ENCODE measurements at places on chromosomes 6 and 20.
A peak's percentile ranks its signal among the peaks of the same experiment; 100 is the strongest.

DNA sequence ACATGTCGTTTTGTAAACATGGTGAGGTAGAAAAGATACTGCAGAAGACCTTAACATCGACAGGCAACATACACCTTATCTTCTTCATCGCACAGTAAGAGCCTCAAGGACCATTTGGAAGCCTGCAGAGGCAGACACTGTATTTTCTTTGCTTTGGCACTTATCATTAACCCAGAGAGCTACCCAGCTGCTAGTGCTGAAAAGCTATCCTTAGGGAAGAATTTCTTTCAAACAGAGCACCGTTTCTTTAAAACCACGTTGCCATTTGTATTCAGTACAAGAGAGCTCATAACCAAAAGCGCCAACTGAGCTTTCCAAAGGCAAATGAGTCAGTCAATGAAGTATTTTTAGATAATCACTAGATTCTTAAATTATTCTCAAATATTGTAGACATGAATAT, 306.6 kb downstream of the EPM2A start:
- DNase-seq: no peak

DNA sequence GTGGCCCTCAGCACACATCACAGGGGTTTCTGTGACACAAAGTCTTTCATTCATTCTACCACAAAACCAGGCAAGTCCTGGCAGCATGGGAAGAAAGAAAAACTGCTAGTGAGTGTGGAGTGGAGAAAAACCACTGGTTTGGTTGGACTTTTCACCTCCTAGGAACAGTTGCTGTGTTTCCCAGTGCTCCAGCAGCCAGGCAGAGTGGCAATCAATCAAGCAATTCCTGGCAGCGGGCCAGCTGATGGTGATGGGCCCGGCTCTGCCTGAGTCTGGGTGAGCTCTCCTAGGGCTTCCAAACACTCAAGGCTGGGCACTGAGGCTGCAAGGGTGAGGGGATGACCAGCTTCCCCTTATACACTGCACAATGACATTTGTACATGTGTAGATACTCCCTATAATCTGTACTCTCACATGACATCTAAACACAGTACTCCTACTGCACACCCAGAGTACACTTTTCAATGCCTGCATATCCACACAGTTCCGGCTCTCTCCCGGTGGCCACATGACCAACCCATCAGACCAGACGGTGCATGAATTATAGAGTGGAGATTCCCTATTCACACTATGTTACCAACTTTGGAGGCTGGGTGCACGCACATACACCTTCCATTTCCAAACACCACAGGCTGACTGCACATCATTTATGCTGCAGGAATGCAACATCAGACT, 156.6 kb downstream of the UNC5CL start:
- DNase-seq: no peak

- no peak for DNase-seq
Measured at GRCh38 chr6:145073811-145074210, 661.5 kb downstream of the EPM2A start.

- DNase-seq: no peak
Measured at GRCh38 chr6:107319906-107320530, 139.3 kb downstream of the PDSS2 start.

DNA sequence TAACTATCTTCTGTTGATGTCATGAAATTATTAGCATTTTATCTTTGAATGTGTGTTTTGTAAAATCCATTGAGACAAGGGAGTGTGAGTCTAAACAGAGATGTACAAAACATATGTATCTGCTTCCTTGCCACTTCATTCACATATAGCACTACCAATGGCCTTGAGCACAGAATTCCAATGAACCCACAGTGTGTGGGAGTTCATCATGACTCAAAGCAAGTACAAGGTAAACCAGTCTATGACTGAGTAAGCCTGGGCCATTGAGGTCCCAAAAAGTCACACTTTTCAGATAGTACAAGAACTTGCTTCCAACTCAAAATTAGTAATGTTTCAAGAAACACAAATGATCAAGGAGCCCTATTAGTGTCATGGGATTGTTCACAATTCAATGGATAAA, 218.6 kb downstream of the MANEA start:
- no peak for DNase-seq

DNA sequence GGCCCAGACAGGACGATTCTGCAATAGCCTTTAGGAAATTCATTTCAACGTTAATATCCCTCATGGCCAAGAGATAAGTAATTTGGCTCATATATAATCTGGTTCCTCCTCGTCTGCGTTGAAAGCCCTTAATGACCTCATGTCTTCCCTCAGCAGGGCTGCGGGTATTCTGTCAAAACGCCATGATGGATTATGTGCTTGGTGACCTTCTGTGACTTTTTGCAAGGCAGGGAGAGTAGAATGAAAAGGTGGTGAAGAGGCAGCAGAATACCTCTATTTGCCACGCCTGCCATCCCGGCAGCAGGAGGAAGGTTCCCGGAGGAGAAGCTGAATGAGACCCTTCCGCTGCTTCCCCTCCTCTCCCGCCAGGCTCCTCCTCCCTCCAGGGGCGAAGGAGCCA, 41.1 kb upstream of the SPACA1 start:
- no peak for DNase-seq

GRCh38 chr6:4172368-4172767, 37.0 kb upstream of the ECI2 start:
- no peak for DNase-seq

DNA sequence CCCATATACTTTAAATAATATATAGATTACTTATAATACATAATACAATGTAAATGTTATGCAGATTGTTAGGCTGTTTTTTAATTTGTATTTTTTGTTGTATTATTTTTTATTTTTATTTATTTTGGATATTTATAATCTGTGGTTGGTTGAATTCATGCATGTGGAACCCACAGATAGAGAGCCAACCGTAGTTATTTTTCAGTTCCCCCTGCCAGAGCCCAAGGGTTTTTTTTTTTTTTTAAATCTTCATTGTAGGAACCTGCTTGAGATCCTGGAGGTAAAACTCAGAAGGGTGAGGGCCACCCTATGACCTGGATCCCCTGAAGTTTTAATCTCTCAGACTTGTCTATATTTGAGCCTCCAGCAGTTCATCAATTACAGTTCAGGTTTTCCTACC, 133.2 kb downstream of the B3GAT2 start:
- no peak for DNase-seq

DNA sequence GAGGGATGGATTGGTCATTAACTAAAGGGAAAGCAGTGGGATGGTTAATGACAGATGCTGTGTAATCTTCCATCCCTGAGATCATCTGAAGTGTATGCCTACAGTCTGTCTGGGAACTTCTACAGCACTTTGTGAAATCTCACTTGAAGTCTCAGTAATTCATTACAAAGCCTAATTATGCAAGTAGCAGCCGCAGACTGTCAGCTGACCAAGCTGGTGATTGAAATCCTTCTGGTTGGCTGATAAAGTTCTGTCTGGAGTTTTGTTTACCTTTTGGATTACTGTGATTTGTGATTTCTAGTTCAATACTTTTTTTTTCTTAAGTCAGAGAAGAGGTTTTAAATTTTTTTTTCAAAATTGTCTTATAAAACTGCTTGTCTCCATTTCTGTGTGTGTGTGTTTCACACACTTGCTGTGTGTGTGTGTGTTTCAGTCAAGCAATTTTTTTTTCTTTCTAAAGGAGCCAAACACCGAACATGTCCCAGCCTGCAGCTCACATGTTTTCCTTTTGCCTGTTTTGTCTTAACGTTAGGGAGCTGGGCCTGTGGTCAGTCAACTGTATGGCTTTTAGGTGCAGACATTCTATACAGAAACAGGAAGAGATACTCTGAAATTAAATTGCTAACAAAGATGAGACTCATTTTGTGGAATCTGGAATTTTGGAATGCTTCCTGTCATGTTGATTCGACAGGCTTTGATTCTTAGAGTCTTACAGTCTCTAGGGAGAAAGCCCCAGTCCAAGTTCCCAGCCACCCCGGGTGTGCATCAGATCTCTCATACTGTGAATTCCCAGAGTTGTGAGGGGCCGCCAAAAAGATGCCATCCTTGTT, 28.5 kb upstream of the ADGRF4 start:
- DNase-seq: no peak

DNA sequence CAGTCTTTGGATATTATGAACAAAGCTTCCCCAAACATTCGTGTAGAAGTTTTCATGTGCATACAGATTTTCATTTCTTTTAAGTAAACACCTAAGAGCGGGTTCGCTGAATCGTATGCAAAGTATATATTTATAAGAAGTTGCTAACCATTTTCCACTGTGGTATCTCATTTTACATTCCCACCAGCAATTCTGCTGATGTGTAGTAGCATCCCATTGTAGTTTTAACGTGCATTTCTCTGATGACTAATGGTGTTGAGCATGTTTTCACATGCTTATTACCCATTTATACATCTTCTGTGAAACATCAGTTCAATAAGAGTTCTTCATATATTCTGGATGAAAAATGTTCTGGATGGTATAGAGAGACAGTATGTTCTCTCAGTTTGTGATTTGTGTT, 97.4 kb downstream of the IYD start:
- DNase-seq: no peak

GRCh38 chr20:2285613-2286012, 10.2 kb upstream of the TGM3 start:
- no peak for DNase-seq

DNA sequence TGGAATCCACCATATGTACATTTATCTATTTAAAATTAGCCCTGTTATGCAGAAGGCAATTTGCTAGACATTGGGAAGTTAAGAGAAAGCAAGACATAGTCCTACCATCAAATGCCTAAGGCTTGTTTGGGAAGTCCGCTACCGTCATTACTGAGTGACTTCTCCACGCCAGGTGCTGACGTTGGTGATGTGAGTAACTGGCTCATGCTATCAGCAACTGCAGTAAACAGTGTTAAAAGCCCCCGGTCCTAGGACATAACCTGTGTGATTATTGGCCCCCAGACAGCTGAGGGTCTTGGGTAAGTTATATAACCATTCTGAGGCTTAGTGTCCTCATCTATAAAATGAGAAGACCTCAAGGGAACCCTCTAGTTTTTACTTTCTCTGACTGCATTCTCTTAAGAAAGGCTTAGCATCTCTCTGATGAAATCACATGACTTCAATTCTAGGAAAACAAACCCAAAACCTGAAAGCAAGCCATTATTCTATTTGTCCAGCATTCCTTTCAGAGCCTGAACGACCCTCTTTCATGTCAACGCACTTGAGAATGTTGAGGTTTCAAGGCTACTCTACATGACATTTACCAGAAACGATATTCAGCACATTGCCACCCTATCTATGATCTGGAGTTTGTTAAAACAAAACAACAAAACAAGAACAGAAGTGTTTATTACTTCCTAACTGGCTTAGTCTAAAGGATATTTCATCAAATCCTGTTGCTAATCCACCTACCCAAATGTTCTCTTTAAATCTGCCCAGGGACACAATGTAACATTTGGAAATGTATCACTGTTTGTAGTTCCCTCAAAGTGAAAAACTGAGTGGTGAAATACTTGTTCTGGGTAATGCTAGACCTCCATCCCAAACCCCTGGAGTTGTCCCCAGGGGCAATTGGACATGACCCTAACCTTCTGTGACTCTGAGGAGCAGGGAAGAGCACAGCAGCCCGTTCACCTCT, 133.8 kb downstream of the BTBD3 start:
- no peak for DNase-seq

- no peak for DNase-seq
Measured at GRCh38 chr20:17878069-17878911, 90.3 kb downstream of the SNX5 start.

DNA sequence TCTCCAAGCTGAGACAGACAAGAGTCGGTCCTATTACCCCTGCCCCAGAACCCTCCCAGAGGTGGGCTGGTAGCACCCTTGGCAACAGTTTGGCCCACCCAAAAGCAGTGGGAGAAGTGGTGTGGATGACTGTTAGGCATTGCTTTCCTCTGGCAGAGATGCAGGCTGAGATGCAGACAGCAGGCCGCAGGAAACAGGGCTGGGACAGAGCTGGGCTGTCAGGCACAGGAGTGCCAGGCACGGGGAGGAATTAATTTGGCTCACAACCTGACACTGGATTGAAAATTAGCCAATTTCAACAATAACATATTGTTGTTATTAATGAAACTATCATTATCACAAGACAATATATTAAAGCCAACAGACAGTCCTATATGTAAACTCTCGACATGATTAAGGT, 15.7 kb upstream of the SIRT5 start:
- DNase-seq: no peak

DNA sequence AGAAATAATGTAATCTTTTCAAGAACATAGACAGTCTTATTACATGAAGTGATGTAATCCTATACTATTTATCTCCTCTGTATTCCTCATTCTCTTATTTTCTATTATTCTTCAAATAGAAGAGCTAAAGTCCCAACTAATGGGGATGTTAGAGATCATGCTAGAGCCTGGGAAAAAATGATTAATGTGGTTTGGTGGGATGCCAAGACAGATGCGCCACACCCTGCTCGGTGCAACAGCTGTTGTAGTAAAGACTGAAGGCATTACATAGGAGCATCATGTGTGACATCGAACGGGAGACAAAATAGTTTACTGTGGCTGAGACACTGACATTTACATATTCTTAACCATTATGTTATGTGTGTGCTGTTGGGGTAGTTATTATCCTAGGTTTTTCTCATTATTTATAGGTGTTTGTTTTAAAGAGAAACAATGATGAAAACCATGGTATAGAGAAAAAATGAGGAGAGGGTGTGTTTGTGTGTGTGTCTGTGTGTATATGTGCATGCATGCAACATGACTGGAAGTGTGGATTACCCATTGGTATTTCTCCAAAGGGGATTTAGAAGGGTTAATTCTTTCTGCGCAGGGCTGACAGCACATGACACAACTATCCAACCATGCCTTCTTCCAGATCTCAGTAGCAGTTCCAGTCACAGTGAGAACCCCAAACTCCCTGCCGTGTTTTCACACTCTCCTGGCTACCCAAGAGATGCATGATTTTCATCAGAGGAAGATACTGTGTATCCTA, 155.3 kb downstream of the EYA4 start:
- DNase-seq: no peak

DNA sequence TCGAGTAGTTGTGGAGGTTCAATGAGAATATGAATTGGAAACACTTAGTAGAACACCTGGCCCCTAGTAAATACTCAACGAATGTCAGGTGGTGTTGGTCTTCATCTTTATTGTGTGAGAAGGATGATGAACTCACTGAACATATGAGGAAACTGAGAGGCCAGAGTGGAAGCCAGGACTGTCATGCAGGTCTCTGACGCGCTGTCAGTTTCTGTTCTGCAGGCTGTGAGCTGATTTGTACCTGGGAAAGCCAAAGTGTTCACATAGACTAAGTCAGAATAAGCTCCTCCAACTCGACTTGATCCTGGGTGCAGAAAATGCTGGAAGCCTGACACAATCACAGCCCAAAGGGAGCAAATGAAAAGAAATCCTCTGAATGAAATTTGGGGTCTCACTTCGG, 222.2 kb downstream of the LY86 start:
- DNase-seq: no peak

GRCh38 chr6:7106215-7106751, 1.5 kb upstream of the RREB1 start:
- no peak for DNase-seq

- peak; percentile 23 for DNase-seq
Measured at GRCh38 chr6:52263709-52264540, 19.6 kb upstream of the IL17F start.

DNA sequence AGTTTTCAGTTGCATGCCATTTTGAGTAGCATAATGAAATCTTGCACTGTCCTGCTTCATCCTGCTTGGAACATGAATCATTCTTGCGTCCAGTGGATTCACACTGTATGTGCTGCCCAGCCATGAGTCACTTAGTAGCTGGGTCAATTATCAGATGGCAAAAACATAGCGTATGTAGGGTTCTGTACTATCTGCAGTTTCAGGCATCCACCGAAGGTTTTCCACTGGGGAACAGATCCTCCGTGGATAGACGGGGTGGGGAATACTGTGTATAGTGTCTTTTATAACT, 61.4 kb downstream of the IL22RA2 start:
- no peak for DNase-seq
